ENCODE measurements at places on chromosomes 2 and 18. TPM values are rescaled to one million over a fixed set of nuclear protein-coding genes. Genes with fewer than 3 reads are reported as not detected.

Gene ST6GAL2
- under 0.01 TPM for polyA plus RNA-seq

Gene GTF2A1L
- polyA plus RNA-seq = not detected

Gene MERTK
- 2.4 TPM for polyA plus RNA-seq

Gene NETO1
- polyA plus RNA-seq = not detected

- DNase-seq = no peak
Measured at GRCh38 chr2:176986487-176986886, 226.1 kb upstream of the HNRNPA3 start.

- no peak for DNase-seq
Measured at GRCh38 chr18:44778788-44779187, 98.1 kb downstream of the SETBP1 start.

DNA sequence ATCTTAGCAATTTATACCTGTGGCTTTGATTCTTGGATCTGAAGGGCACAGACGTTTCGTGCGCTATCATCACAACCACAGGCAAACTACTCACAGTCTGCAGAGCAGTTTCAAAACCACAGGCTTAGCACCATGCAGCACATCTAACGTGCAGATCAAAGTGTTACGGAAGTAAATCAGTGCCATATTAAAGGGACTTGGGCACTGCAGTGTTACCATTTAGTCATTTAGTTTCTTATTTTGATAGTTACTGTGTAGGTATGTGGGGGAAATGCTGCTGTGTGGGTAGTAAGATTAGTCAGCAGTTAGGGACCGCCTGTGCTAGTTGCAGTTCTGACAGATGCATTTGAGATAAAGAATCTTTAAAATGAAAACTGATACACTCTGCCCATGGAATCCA is 384.0 kb downstream of the NBAS start:
- no peak for DNase-seq

GRCh38 chr18:56443166-56443907 is 195.1 kb downstream of the TXNL1 start:
- DNase-seq = no peak

DNA sequence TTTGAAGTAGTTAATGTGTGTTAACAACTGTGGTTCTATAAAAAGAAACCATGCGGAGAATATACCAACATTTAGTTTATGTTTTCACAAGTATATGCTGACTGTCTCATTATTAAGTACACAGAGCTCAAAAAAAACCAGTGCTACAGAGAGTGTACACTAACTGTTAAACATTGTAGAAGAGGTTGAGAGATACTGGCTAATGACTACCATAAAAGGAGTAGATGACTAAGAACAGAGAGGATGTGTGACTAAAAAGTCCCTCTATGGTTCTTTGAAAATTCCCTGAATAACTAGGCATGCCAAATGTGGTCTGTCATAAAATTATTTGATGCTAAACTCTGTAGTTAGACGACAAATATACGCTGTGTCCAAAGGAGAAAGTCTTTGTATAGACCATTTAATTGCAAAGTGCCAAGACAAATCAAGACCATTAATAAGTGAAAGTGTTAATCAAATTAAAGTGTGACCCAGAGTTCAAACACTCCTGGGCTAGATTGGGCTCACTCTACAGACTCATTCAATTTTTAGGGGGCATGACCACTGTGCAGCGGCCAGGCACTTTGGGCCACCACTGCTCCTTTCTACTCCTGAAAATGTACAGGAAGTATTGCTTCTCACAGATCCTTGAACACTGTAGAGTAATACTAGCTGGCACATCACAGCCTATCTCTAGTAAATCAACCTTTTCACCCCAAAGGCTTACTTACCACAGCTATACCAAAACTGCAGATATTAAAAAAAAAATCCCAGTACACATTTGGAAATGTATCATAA is 45.1 kb upstream of the SERTAD2 start:
- DNase-seq = no peak

DNA sequence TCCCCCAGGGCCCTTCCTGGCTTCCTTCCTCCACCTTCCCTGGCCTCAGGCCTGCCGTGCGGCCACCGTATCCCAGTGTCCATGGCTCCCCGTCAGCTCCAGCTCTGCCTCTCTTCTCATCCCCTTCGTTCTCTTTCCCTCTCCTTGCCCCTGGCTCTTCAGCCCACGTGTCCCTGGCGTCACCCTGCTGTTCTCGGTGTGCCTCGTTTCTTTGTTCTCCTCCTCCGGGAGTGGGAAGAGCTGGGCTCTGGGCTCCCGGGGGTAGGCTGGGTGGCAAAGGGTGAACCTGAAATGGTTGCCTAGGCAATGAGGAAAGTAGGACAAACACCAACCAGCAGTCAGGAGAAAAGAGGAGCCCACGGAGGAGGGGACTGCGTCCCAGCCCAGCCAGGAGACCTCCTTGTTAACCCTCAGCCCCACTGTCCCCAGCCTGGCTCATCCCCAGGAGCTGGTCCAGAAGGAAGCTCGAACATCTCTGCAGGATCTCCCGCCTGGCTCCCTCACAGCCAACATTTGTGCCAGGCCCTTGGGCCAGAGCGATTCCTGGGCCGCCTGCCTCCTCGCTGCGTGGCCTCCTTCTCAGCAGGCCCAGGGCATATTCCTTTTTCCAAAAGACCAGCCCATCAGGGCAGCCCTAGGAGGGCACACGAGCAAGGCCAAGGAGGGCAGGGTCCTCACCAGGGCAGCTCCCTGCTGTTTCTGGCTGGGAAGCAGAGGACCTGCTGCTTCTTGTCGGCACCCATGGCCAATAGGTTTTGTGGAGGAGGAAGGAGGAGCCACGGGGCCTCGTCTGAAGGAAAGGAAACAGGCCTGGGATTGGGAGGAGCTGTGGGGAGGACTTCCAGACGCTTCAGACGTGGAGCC is 30.9 kb upstream of the DNMT3A start:
- DNase-seq = peak; percentile 46

- no peak for DNase-seq
Measured at GRCh38 chr2:69459936-69460335, 22.7 kb upstream of the NFU1 start.

GRCh38 chr2:136997557-136997956 is 232.2 kb downstream of the THSD7B start:
- DNase-seq = no peak

GRCh38 chr2:85596026-85596333 is 435 bp downstream of the RNF181 start:
- no peak for DNase-seq

GRCh38 chr2:68827666-68828065 is 43.5 kb downstream of the BMP10 start:
- no peak for DNase-seq

DNA sequence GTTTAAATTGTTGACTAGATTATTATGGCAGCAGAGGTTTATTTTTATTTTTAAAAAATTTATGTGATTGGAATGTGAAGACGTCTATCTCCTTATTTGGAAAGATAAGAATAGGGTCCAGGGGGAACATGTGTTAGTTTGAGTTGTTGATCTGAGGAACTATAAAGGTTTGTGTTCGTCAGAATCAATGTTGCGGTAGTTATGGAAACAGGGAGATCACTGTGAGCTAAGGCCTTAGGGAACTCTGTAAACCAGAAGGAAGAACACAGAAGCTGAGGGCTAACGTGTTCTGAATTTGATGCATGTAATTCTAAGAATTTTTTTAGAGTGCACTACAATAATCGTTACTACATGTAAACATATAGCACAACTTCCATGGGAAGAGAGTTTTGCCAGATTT is 168.5 kb upstream of the ZSWIM2 start:
- no peak for DNase-seq

GRCh38 chr2:176561706-176562105 is 292.5 kb downstream of the MTX2 start:
- no peak for DNase-seq

GRCh38 chr2:64946769-64947247 is 42.4 kb upstream of the SLC1A4 start:
- no peak for DNase-seq
